ENCODE measurements at places on chromosomes 13 and 19.

GRCh38 chr13:29954082-29955028 lies 103.9 kb upstream of the UBL3 start:
- peak; percentile 6 for DNase-seq

DNA sequence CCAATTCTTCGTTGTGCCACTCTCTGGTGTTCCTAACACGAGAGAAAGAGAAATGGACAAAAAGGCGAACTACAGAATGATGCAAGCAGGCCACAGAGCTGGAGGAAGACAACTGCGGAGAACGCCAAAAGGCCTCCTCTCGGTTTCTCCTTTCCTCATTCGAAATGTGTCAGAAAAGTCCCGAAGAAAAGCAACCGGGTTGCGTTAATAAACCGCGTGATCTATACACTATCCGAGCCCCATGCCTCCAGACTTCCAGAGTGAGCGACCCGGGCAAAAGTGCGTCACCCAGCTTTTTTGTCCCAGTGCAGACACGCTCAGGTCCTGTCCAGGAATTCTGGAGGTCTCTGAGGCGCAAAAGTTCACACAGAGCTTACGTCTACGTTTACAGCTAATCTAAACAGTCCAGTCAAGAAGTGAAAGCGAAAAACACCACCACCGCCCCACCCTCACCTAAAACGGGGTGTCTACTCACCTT lies 413 bp downstream of the N4BP2L2 start:
- DNase-seq = no peak

- no peak for DNase-seq
Measured at GRCh38 chr13:50467156-50468110, 376.1 kb downstream of the DLEU7 start.

DNA sequence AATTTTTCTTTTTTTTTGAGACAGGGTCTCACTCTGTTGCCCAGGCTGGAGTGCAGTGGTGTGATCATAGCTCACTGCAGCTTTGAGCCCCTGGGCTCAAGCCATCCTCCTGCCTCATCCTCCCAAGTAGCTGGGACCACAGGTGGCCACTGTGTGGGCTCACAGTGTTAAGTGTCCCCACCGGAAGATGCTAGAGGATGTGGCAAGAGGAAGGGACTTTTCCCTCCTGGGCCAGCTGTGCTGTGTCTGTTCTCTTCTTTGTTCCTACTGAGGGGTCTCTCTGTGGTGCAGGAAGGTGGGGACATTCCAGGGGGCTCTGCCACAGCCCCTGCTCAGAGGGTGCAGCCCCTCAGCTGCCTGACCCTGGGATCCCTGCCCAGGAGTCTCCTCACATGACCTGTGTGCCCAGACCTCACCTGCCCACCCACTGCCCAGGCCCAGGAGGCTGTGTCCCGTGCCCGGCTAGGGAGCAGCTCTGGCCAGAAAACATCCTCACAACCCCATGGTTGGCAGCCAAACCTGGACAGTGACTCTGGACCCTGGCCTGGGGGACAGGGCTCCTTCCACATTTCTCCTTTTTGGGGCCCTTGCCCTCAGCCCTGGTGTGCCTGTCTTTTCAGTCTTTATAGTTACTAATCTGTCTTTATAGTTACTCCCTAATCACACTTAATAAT lies 14.4 kb upstream of the ANKRD10 start:
- no peak for DNase-seq

DNA sequence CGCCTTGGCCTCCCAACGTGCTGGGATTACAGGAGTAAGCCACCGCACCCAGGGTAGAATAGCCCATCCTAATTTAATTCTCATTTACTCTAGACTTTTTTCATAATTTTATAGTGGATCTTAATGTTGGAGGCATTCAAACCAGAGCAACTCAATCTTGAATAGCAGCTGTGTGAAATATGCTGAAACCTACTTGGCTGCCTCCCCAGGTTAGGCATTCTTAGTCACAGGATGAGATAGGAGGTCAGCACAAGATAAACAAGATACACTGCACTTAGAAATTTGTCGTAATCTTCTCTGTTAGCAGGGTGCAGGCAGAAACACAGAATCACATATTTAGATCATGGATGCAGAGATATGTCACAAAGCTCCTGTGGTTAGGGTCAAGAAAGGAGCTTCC lies 2.7 kb upstream of the ZNF43 start:
- DNase-seq = no peak

DNA sequence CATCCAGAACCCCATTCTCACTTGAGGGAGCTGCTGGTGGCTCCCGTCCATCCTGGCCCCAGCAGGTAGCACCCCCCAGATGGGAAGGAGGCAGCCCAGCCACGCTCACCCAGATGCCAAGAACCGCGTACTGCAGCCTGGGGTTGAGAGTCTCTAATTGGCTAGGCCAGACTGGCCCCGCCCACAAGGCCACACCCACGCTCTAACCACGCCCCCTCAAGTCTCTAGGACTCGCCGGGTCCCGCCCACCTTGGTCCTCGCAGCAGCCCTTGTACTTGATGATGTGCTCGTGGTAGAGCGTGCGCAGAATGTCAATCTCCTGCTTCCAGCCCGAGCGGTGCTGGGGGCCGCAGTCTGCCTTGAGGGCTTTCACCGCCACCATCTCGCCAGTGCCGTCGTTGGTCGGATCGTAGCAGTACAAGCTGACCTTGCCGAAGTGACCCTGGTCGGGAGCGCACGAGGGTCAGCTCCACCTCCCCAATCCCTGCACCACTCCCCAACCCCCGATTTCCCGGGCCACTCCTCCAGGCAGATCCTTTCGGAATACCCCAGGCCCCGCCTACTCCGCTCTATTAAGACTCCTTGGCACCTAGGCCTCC lies 14.5 kb upstream of the ICAM3 start:
- DNase-seq = peak; percentile 50

GRCh38 chr13:109672545-109672944 lies 113.8 kb downstream of the IRS2 start:
- DNase-seq = no peak
